HepG2 (cell line): ENCODE measurements at places on chromosomes 12 and 14. TPM values are rescaled to one million over a fixed set of nuclear protein-coding genes. Genes with fewer than 3 reads are reported as not detected.
A peak's percentile ranks its signal among the peaks of the same experiment; 100 is the strongest.

- peak; percentile 2 for DNase-seq
Observed at GRCh38 chr12:70853326-70853725, 67.2 kb downstream of the PTPRR start.

GRCh38 chr12:66627270-66627987, 51.4 kb downstream of the GRIP1 start:
- DNase-seq, result no peak

- no peak for DNase-seq
Observed at GRCh38 chr14:90273532-90273931, 17.2 kb downstream of the PSMC1 start.

DNA sequence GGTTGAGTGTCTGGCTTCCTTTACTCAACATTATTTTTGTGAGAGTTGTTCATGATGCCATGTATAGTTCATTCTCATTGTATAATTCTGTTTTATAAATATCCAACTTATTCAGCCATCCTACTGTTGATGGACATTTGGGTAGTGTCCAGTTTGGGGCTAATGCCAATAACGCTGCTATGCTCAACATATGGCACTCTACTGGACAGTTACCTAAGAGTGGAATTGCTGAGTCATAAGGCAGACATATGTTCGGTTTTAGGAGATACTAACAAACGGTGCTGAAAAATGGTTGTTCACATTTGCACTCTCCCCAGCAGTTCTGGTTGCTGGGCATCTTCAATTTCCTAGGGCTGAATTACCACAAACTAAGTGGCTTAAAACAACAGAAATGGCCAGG, 28.7 kb upstream of the P2RX4 start:
- no peak for DNase-seq

Gene OR6C2
- total RNA-seq, result not detected in 2 replicates
